ENCODE measurements at places on chromosomes 1 and 21.

DNA sequence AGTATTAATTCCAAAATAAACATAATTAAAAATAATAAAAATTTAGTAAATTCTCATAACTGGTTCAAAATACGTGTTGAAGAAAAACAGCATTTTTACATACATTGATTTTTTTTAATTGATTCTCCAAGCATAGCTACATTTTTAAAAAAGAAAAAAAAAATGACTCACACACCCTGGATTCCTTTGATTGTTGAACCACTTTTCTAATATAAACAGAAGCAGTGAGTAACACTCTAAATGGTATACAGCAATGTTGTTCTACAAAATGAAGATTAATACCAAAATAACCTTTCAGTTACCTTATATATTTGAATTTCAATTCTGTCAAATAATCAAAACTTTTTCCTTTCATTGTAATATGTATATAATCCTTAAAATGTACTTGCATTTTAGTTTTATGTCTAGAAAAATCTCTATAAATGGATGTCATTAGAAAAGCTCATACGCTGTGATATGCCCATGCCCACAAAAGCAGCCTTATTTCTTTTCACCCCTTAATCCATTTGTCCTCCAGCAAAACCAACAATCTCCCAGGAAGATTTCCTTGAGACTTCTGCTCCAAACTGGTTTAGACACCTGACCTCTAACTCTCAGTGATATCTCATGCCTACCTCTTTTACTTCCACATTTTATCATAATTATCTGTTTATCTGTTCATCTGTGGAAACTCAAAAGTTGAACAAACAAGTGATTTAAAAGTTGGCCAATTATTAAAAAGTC, 246.4 kb upstream of the NR5A2 start:
- no peak for DNase-seq

DNA sequence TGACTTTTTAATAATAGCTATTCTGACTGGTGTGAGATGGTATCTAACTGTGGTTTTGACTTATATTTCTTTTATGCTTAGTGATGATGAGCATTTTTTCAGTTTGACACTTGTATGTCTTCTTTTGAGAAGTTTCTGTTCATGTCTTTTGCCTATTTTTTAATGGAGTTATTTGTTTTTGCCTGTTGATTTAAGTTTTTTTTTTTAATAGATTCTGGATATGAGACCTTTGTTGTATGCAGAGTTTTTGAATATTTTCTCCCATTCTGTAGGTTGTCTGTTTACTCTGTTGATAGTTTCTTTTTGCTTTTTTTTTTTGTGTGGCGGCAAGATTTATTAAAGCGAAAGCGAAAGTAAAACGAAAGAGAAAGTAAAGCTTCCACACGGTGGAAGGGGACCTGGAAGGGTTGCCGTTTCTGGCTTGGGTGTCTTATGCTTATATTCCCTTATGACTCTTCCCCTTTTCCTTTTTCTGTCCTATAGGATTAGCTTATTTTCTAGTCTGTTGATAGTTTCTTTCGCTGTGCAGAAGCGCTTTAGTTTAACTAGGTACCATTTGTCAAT, 67.6 kb downstream of the TBX19 start:
- DNase-seq: peak; percentile 11

DNA sequence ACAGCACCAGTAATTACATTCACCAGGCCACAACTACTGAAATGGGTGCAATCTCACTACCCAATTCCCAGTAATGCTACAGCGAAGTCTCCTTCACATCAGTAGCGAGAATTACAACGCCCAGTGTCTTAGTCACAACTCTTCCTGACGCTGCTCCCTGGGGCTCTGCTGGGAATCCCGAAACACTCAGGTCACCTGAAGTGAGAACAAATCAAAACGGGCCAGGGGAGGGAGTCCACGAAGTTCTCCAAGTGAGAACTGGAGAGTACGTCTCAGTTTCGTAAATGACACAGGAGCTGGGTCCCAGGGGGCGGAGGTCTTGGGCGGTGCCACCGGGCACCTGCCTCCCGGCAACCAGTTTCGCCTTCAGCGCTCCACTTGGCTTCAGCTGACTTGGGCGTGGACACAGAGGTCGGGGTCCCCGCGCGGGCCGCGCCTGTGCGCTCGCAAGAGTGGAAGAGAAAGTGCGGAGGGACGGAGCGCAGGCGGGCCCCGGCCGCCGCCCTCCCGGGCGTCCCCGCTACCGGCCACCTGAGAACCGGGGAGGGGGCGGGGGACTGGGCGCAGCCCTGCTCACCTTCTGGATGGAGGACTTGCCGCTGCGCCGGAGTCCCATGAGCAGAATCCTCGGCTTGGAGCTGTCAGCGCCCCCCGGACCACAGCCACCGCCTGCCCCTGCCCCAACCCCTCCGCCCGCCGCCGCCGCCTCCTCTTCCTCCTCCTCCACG, 575 bp downstream of the RRAGC start:
- DNase-seq: peak; percentile 50

- peak; percentile 38 for DNase-seq
Measured at GRCh38 chr1:109649491-109649914, 6.4 kb upstream of the GSTM4 start.

DNA sequence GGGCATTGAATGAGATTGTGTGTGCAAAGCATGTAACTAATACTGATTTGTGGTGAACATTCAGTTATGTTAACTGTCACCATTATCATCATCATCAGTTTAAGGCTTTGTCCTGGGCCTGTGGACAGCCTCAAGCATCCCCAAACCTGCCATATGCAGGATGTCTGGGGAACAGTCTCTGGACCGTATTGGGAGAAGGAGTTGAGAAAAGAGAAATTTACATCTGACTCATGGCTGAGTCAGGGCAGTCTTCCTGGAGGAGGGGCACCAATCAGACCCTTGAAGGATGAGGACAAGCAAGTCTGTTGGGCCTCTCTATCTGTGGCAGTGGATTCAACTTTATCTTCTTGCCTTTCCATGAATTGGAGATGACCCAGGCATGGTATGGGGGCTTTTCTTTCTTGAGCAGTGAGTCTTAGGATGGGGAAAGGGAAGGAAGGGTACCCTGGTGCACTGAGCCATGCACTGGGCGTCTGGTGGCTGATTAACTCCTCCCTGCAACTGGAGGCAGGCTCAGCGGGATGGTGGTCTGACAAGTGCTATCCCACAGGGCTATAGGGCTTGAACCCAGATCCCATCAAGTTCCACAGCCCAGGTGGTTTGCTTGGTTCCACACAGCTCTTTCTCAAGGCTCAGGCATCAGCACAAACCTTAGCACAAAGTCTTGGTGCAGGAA, 2.9 kb downstream of the PADI3 start:
- DNase-seq: no peak

DNA sequence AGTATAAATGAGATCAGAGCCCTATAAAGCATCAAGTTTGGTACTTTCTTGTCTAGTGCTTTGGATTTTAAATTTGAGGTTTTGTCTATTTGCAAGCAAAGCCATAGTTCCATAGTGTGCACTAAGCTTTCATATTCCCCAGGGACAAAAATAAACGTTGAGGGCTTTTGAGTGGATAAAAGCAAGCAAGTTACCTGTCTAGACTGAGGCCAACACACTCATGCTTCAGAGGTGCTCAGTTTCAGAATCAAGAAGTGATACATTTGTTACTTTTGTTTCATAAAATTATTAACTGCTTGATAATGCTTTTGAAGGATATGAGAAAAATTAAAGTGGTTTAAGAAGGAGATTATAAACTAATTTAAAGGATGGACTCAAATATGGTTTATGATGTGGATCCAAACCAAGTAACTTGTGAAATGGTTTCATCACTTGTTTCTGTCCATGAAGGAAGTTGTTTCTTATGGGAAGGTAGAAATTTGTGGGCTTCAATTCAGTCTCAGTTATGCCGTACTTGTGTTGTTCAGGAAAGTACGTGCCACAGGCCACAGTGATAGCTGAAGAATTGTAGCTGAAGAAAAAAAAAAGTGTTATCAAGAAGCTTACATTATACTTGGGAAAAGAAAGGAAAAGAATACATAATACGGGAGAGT, 71.2 kb downstream of the CHRM3 start:
- DNase-seq: no peak

GRCh38 chr1:220887520-220888416, 8.5 kb downstream of the HLX start:
- DNase-seq: no peak

- no peak for DNase-seq
Measured at GRCh38 chr1:45246760-45247159, 40.4 kb upstream of the ZSWIM5 start.

DNA sequence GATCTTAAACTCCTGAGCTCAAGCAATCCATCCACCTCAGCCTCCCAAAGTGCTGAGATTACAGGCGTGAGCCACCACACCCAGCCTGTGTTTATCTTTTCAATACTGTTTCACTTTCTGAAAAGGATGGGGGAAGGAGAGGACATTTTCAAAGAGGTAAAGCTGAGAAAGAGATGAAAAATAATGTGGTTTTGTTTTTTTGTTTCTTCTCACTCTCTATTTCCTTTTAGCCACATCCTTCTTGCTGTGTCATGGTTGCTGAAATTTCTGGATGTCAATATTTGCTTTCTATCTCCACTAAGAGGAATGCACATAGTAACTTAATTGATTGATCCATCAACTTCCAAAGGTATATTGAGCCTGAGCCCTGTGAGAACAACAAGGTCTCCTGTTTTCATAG, 6.4 kb upstream of the C1orf21 start:
- DNase-seq: no peak

DNA sequence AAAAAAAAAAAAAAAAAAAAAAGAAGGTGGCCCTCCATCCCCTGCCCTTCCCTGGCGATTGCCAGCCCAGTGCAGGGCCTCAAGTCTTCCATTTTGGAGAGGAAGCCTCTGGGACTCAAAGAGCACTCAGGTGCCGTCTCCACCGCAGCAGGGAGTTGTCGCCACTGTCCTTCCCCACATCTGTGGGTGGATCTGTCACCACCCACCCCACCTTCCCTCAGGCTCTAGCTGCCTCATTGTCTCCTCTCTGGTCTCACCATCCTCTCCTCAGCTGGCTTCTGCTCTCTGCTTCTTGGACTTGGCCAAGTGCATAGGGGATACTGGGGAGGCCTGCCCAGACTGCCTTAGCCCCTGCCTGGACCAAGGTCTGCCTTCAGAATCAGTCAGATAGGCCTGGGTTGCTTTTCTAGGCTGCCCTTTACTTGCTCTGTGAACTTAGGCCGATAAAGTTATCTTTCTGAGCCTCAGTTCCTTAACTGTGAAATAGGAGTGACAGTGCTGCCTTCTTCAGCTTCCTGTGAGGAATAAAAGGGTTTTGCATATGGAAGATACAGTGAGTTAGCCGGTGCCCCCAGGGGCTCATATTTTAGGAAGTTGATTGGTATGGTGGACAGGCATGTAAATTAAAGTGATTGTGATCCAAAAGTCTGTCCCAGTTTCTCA, 15.8 kb downstream of the RCC1 start:
- DNase-seq: no peak
